ENCODE measurements at places on chromosomes 2 and 18. TPM values are rescaled to one million over a fixed set of nuclear protein-coding genes. Genes with fewer than 3 reads are reported as not detected.

GRCh38 chr2:128682729-128683284, 364.1 kb upstream of the HS6ST1 start:
- no peak for DNase-seq

DNA sequence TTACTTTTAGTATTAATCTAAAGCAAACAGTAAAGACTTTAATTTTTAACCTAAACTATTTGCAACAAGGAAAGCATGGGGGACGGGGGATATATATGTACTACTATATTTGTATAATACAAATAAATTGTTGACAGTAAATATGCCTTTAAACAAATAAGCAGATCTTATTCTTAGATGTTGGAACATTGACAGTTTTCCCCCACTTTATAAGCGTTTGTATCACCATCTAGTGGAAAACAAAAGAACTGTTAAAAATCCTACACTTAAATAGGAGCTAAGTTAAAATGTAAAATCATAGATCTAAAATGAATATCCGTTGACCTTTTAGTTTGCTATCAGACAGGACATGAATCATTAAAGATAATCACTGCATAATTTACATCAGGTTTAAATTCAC, 50.0 kb downstream of the RBBP8 start:
- DNase-seq: peak; percentile 27

DNA sequence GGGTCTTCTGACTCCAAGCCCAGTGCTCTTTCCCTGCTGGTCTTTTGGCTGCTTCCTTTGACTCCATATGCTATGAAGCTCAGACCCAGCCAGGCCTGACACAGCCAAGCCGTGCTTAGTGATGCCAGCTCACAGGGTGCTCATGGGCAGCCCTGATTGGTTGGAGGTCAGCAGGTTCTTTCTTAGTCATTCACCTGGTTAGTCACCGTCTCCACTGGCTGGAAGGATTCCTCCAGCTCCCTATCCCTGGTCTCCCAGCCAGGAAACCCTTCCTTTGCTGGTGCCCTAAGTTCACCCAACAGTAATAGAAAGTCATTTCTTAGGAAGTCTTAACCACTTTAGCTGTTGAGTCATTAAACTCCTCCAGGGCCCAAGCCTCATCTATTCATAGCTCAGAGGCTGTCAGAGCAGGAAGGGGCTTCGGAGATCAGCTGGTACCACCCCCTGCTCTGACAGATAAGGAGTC, 3.9 kb downstream of the KCNK3 start:
- peak; percentile 77 for DNase-seq

GRCh38 chr2:75432761-75433361, 127.9 kb downstream of the EVA1A start:
- no peak for DNase-seq

The ZNF385B gene
- total RNA-seq: 0.28 TPM

DNA sequence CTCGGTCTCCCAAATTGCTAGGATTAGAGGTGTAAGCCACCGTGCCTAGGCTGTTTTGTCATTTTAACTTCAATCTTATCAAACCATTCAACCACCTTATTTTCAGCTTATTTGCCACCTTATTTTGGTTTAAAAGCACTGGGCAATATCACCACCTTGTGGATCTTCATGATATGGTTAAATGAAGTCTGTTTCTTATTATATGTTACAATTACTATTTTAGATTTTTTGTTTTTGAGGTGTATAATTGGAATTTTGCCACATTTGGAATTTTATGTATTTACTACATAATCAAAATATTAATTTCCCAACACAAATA, 43.8 kb upstream of the SCN9A start:
- no peak for DNase-seq

DNA sequence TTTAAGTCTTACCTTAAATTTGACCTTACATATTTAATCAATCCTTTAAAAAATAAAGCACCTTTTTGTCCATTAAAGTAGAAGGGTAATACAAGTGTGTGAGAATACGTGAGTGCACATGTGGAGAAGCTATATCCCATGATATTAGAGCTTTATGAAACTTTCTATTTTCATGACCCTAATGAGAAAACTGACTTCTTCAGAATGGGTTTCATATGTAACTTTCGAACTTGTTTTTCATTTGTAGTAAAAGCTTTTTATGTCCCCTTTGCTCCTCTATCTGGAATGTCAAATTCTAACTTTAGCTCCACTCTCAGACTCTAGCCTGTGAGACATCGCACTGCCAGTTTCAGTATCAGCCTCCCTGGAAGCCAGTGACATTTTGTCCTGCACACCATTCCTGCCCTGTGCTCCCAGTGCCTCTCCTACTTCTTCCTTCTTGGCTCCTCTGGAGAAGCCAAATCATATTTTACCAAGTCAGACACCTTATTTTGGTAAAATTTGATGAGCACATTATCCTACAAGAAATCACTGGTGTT, 42.0 kb downstream of the MAPRE2 start:
- DNase-seq: no peak

The PKP4 gene
- total RNA-seq: 81.7 TPM
